ENCODE measurements at places on chromosomes 4 and X. TPM values are rescaled to one million over a fixed set of nuclear protein-coding genes. Genes with fewer than 3 reads are reported as not detected.

- no peaks in the 10 kb centered on the region for H3K36me3 ChIP-seq
- H3K27me3 ChIP-seq = no peaks in the 10 kb centered on the region
- H3K27ac ChIP-seq = no peak overlapping the region
- H3K4me1 ChIP-seq = no peaks in the 10 kb centered on the region
- no peak overlapping the region for H3K4me3 ChIP-seq
- no peak for DNase-seq
These were observed 31.6 kb downstream of the CD40LG start for GRCh38 chrX:136679531-136679930.

DNA sequence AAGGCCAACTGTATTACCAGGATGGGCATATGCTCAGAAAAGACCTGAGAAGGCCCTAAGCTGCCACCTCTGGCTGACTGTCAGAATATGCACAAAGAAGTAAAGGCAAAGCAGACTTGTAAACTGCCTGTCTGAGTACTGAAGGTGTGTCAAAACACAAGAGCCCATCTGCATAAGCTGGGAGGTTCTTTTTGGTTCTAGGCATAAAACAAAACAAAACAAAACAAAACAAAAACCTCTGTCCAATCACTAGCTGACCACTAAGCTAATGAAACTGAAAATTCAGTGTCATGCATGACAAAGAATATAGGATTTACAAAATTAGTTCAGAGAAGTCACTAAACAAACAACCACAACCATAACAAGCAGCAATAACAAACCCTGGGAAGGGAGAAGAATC, 20.6 kb downstream of the SH3D19 start:
- H3K27me3 ChIP-seq = no peaks in the 10 kb centered on the region
- no peak overlapping the region for H3K27ac ChIP-seq
- no peaks in the 10 kb centered on the region for H3K36me3 ChIP-seq
- no peak overlapping the region for H3K4me3 ChIP-seq

- no peaks in the 10 kb centered on the region for H3K4me1 ChIP-seq
- H3K27me3 ChIP-seq = no peaks in the 10 kb centered on the region
- H3K27ac ChIP-seq = no peak overlapping the region
- no peaks in the 10 kb centered on the region for H3K36me3 ChIP-seq
- DNase-seq = no peak
These were observed 330.3 kb downstream of the PDHA2 start for GRCh38 chr4:96170198-96170597.

DNA sequence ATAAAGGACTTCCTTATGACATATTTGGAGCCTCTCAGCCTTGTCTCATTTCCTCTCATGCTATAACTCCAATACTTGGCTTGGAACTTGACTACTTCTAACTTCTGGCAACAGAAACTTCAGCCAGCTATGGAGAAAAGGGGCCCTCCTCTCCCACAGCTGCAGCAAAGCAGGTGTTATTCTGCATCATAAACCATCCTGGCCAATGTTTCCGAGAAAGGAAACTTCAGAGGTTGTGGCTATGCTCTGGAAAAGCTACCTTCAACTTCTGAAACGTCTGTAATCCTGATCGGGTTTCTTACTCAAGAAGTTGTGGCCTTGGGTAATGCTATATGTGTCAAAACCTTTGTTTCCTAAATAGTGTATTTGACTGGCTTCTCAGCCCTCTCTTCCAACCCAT, 109.5 kb upstream of the CDX4 start:
- H3K4me1 ChIP-seq = no peaks in the 10 kb centered on the region
- DNase-seq = no peak
- no peaks in the 10 kb centered on the region for H3K36me3 ChIP-seq

DNA sequence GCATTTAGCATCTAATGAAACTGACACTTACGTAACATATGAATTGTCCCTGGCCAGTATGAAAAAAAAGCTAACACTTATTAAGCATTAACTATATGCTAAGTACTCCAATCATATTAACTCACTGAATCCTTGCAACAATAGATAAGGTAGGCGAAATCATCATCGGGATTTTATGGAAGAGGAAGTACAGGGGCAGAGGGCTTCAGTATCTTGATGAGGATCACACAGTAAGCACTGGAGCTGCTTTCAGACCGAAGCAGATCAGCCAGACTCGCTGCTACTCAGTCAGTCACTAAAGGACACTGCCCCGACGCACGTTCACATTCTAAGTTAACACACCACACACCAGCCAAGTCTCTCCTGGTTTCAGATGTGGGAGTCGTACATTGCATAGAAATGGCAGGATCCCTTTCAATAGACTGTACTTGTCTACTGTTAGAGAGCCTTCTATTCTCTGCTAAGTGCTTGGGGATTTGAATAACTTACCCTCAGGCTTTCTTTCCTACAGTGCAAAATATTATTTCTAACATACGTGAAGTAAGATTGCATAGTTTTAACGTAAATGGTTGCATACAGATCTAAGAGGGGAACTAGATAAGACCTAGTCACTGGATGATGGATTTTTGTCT, 540.2 kb upstream of the TENM3 start:
- DNase-seq = no peak
- no peaks in the 10 kb centered on the region for H3K4me1 ChIP-seq
- no peaks in the 10 kb centered on the region for H3K27me3 ChIP-seq

- H3K4me1 ChIP-seq = no peaks in the 10 kb centered on the region
- H3K36me3 ChIP-seq = no peaks in the 10 kb centered on the region
- no peaks in the 10 kb centered on the region for H3K27me3 ChIP-seq
- H3K4me3 ChIP-seq = no peak overlapping the region
These were observed 2.0 kb upstream of the TMPRSS11D start for GRCh38 chr4:67885762-67886161.

- no peaks in the 10 kb centered on the region for H3K4me1 ChIP-seq
- H3K36me3 ChIP-seq = no peaks in the 10 kb centered on the region
- no peaks in the 10 kb centered on the region for H3K27me3 ChIP-seq
- no peak for DNase-seq
- H3K27ac ChIP-seq = no peak overlapping the region
These were observed 1060.8 kb downstream of the FAT4 start for GRCh38 chr4:126375462-126376054.

GRCh38 chrX:15475486-15475885, 17.6 kb downstream of the PIR start:
- no peak overlapping the region for H3K4me3 ChIP-seq
- H3K4me1 ChIP-seq = no peaks in the 10 kb centered on the region
- H3K27ac ChIP-seq = no peak overlapping the region
- H3K36me3 ChIP-seq = no peaks in the 10 kb centered on the region

DNA sequence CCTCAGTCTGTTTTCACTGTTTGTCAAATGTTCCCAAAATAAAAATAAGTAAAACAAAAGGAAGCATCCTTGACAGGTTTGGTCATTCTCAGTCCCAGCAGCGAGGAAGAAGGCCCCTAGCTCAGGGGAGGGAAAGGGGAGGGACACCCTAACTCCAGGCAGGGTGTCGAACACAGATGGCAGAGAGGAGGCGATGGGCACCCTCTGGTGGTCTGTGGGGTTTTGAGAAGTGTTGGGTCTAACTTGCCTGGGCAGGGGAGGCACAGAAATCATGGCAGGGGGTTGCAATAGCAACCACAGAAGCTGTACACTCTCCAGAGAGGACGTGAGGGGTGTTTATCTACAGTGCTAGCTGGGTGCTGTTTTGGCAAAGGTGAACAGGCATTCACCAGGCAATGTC, 229.8 kb upstream of the SFRP2 start:
- no peak for DNase-seq
- H3K4me1 ChIP-seq = no peaks in the 10 kb centered on the region
- H3K27ac ChIP-seq = no peak overlapping the region
- H3K36me3 ChIP-seq = no peaks in the 10 kb centered on the region
- no peaks in the 10 kb centered on the region for H3K27me3 ChIP-seq
- H3K4me3 ChIP-seq = no peak overlapping the region

DNA sequence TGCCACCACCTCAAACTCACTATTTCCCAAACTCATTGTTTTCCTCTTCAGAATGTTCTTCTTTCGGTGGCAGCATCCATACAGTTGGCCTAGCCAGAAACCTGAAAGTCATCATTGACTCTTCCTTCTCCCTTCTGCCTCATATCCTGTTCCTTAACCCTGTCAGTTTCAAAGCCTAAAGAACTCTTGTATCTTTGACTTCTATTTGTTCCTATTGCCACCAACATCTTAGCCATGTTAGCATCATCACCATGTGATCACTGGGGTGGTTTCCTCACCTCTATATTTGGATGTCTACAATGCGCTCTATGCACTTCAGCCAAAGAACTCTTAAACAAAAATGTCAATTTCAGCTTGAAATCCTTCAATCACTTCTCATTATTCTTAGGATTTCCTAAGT, 29.0 kb downstream of the DDX60L start:
- no peak overlapping the region for H3K4me3 ChIP-seq
- no peak for DNase-seq
- H3K36me3 ChIP-seq = no peaks in the 10 kb centered on the region

Gene PQBP1
- 47.1 TPM for total RNA-seq

Gene RBMX2
- 6.6 TPM for total RNA-seq

Gene TGIF2LX
- not detected for total RNA-seq

Gene SCD5
- total RNA-seq = 0.62 TPM

Gene MAGEB10
- not detected for total RNA-seq
